Fibroblast of skin of right quadriceps (primary cell): ENCODE measurements at places on chromosomes 7 and 10.

DNA sequence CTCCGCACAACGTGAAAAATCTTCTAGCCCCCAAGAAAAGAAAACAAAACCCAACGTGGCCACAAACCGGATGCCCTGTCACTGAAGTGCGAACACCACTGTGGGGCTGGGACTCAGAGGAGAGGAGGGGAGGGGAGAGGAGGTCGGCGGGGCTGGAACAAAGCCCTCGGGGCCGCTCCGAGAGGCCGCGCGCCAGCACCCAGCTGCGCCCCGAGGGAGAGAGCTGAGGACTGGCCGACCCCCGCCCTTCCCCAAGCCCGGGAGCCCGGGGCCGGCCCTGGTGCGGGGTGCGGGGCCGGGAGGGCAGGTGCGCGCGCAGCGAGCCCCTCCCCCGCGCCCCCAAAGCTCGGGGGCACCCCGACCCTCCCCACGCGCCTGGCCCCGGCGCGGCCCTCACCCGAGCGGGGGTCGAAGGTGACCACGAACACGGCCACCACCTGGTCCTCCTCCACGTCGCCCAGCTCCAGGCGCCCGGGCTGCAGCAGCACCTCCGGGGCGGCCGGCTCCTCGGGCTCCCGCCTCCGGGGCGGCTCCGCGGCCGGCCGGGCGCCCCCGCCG, 398 bp downstream of the DENND11 start:
- DNase-seq, result peak; percentile 15

DNA sequence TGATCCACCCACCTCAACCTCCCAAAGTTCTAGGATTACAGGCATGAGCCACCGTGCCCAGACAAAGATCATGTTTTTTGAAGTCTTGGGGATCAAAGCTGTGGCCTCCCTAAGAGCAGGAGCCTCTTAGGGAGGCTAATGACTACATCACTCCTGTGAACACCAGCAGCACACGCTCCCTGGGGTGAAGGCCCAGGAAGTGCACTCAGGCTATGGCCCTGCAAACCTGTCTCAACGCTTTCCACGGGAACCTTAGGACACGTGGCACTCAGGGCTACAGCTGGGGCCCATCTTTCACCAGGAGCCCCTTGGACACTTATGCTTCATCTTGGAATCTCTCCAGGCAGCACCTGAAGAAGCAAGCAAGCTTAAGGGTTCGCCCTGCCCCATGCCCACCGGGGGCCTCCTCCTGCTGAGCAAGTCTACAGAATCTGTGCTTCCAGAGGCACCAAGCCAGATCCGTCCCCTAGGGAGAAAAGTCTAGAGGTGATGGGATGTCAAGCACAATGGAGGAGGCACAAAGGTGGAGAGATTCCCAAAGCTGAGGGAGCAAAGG, 18.4 kb downstream of the VSTM4 start:
- DNase-seq, result no peak

- no peak for DNase-seq
Observed at GRCh38 chr7:17472518-17472917, 174.1 kb downstream of the AHR start.

GRCh38 chr10:21396889-21397288, 128.6 kb downstream of the SKIDA1 start:
- DNase-seq, result no peak

DNA sequence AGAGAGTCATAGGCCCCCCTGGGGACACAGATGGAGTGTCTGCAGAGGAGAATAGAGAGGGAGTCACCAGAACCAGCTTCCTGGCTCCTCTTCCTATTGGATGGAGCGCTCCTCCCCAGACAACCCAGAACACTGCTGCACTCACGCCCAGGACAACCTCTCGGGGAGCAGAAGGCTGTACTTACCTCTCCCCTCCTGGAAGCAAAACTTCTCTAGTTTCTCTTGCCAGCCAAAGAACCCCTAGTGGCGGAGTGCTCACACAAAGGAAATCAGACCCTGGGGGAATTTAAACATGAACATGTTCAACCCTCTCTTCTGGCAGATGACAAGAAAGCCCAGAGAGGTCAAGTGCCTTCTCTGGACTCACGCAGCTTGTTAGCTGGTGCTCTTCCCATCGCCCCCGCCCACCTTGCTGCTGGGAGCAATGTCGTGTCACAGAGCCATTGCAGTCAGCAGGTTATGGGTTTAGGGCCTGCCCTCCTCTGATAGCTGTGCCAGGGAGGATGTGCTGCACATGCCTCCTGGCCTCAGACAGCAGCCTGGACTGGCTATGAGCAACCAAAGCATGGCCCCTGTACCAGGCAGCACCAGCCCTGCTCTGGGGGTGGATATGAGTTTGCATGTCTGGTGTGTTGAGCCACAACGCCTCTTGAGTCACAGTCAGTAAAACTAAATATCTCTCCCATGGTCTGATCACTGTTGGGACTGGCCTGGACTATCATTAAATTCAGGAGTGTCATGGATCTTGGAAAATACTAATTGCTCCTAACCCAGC, 84.4 kb downstream of the SLIT1 start:
- DNase-seq, result no peak

GRCh38 chr10:129844216-129844766, 119.8 kb downstream of the EBF3 start:
- no peak for DNase-seq

DNA sequence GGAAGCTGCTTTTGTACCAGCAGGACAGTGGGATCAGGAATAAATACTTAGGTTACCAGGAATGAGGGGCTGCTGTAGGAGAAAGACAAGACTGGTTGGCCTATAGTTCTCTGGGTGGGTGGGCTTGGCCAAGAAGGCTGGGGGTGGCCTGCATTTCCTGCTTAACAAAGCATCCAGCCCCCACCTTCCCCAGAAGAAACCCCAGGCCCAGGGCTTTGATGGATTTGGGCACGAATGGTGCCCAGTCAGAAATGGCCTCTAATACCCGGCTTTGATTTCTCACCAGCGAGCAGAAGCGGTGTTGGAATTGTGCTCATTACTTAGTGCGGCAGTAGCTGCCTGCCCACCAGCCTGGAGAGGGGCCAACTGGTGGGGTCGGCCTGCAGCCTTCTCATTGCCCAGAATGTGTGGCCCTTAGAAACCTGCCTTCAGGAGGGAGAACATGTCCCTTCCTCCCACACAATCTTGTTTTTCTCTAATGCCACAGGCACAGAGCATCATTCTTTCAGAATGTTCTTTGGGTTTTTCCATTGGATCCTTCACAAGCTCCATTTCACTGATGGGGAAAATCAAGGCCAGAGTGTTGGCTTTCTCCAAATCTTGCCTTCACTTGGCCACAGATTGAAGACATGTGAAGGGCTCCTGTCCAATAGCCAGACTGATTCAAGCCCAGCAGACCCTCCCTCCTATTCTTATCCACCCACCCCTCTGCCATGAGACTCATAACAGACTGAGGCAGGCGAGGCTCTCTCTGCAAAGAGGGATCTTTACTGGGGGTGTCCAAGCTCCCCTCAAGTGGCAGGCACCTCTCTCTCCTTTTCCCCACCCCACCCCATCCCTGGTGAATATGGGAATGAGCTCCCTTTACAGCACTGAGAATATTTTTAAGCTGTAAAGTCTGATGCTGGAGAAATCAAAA, 2.5 kb downstream of the UNC5B start:
- no peak for DNase-seq

DNA sequence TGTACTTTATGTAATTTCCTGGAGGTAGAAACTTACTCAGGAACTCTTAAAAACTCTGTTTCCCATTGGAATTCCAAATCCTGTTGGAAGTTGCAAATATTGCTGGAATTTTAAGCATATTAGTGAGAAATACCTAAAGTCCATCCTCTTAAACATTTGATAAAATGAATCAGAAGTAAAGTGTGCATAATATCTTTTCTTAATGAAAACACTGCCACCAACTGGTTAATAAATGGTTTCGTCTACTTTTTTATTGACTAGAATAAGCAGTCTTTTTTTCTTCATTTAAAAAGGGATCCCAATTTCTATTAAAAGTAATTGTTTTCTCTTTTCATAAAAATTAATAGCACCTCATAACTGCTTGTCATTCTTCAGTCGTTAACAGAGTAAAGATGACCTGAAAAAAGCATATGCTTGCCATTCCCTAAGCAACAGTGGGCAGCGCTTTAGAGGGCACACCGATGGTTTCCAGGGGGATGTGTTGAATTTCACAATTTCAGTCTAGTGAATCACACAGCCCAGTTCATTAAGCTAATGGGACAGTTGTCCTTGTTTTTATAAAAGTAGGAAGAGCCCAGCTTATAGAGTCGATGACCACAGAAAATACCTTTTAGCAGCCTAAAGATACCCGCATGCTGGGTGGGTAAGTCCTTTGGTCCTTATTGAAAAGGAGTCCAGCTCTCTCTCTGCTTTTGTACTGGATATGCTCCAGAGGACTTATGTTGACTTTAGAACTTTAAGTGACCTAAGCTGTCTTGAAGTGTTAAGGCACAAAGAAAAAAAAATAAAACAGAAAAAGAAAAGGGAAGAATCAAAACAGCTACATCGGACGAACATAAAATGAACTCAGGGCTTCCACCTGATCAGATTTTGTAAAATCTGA, 28.5 kb downstream of the NPS start:
- DNase-seq, result peak; percentile 24

GRCh38 chr10:125792342-125793300, 17.0 kb upstream of the MMP21 start:
- no peak for DNase-seq

GRCh38 chr10:13969118-13969791, 361.5 kb downstream of the FRMD4A start:
- DNase-seq, result no peak

DNA sequence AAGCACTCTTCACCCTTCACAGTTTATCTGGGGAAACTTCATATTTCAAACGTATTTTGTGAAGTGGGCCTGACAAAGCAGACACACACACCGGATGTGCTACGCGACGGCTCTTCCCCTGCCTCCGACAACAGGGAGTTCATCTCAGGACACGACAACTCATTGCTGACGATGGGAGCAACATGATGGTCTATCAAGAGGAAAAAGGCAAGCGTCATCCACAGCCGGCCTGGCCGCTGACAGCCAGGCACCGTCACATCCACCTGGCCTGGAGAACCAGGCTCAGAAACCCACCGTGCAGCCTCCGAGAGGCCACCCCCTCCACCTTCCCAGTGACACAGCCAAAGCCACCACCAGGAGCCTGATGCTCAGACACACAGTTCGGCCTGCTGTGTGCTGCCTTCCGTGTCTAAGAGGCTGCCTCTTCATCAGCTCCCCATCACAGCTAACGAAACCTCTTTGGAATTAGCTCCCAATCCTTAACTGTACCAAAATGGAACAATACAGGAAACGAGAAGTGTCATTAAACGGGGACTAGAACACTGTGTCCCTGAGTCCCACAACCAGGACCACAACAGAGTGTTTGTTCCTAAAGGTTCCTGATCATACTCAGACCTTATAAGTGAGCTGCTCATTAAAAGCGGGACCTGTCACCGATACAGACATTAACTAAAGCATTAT, 76.7 kb downstream of the SFMBT2 start:
- DNase-seq, result no peak

DNA sequence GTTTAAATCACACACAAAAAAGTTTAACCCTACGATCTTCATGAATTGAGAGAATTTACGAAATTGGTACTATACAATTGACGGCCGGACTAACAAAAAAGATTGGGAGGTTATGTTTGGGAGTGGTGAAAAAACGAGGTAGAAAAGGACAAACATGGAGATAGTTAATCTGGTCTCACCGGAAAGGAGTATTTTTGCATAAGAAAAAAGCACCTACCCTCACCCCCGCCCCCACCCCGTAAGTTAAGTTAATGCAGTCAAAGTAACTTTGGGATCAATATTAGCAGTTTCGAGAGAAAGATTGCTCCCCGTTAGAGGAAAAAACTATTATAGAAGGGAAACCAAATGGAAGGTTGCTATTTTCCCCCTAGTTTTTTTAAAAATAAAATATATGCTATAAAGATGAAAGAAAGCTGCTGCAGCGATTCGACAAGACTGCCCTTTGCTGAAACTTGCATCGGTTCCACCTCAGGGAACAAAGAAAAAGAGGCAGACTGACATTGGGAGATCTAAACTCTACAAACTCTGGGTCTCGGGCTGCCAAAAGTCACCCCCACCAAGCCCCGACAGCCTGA, 3.5 kb downstream of the SP8 start:
- DNase-seq, result no peak

DNA sequence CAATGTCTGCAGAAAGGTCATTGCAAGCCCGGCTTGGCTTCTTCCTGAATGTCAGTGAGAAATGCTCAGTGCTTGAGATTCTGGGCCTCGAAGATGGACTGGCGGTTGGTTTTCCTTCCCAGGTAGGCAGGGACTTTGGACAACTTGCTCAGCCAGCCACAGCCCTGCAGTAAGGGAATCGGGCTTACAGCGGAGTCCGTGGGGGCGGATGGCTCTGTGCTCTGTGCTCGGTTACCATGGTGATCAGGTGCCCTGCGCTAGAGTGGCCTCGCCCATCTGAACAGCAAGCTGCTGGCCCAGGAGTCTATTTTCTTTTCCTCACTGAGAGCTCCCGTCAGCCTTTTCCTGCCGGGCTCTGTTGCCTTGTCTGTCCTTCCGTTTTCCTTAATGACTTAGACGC, 77.8 kb upstream of the SH2B2 start:
- DNase-seq, result no peak

GRCh38 chr10:90947030-90947960, 26.4 kb upstream of the ANKRD1 start:
- DNase-seq, result peak; percentile 61

DNA sequence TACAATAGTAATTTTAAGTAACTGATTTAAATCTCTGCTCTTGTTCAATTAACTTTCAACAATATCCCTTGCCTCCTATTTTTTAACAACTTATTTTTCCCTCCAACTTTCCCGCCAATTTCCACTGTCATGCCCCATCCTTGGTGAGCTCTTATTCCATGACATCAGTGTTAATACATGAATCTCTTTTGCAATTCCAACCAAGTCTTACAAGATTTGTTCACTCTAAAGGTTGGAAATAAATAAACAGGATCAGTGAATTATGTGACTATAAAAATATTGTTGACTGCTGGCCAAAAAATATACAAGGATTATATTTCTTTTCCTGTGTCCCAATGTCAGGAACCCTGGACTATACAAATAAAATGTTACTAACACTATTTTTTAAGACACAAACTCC, 21.0 kb upstream of the AGMO start:
- DNase-seq, result no peak

DNA sequence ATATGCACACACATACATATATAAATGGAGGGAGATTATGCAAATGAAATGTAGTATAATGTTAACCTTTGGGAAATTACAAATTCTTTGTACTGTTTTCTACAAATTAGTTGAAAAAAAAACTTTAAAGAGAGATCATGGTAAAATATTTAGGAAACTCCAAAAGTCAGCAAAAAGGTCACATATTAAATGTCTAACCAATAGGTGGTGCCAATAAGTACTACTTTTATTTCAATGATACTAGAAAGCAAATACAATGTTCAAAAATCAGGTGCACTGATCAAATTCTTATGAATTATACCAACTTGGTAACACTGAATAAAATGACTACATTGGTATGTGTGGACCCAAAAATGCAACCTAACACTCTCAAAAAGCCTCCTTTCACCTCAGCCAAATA, 276.9 kb downstream of the DOCK4 start:
- no peak for DNase-seq
